ENCODE measurements at places on chromosomes 1 and 21.

DNA sequence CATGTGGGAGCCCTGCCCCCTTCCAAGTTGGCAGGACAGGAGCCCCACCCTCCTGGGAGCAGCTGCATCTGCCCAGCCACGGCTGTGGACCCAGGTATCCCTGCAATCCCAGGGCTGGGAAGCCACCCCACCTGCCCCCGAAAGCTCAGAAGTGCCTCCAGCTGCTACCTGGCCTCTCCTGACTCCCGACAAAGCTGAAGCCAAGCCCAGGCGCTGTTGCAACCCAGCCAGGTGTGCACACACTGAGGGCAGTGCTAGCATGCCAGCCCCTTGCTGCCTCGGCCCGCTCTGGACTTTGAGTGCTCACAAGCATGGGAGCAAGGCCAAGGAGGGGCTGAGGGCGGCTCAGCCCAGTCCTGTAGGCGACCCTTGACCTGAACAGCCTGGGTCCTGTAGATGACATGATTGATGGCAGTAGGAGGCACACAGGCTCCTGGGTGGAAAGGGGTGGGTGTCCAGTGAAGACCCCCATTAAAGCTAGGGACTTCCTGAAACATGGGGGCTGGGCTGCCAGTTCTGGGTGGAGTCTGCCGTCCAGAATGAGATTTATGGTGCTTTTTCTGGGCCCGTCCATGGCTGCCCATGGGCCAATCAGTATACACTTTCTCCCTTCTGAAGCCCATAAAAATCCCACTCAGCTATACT is 2.8 kb upstream of the SSU72 start:
- DNase-seq = no peak

DNA sequence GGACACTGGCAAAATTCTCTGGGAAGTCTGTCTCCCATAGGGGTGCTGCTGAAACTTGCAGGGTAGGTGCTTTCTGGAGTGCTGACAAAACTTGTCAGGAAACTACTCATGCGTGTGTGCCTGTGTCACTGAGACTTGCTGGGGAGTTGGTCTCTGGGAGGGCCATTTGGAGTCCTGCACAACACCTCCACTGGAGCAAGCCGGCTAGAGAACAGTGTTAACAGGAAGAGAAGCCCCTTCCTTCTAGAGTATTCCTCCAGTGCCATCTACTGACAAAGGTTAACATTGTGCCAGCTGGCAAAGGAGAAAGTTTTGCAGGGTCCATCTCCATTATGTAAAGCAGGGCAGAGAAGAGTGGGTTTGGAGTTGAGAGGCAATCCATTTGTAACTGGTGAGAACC is 30.0 kb downstream of the ZMYM4 start:
- DNase-seq = no peak

GRCh38 chr1:63886340-63886739 is 112.5 kb downstream of the ROR1 start:
- no peak for DNase-seq

GRCh38 chr1:18951818-18952391 is 4.6 kb downstream of the IFFO2 start:
- DNase-seq = no peak

GRCh38 chr1:76881762-76882161 is 14.5 kb downstream of the ST6GALNAC5 start:
- DNase-seq = no peak

GRCh38 chr1:19370453-19371170 is 58.5 kb downstream of the SLC66A1 start:
- DNase-seq = no peak

GRCh38 chr21:29074007-29074376 is 544 bp upstream of the CCT8 start:
- no peak for DNase-seq

GRCh38 chr1:229599218-229599954 is 26.5 kb downstream of the TAF5L start:
- no peak for DNase-seq

DNA sequence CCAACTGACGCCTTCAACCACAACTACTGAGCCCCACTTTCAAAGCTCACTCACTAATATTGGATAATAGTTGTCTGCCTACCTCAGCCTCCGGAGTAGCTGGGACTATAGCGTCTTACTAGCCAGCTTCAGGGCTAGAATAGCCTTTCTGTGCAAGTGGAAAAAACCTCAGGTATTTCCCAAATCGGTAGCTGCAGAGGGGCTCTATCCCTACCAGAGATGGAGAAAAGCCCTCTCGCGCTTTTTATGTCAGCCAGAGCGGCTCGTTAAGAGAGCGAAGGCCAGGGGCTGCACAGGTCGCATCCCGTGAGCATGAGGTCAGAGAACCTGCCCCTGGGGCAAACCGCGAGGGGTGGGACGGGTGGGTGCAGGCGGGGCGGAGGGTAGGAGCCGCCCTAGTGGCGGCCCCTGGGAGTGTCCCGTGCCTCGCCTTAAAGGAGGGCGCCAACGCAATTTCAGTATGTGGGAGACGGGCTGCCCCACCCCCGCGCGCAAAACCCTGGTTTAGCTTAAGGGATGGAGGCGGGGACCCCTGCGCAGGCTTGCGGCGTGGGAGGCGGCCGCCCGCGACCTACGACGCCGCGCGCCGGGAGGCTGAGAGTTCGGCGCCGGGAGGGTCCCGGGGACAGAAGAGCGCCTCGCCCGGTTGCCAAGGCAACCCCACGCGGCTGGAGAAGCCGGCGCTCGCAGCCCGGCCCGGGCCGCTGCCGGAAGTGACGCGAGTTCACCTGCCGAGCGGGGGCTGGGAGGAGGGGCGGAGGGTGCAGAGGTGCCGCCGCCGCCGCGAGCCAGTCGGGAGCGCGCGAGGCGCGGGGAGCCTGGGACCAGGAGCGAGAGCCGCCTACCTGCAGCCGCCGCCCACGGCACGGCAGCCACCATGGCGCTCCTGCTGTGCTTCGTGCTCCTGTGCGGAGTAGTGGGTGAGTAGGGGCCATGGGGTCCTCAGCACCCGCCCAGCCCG is at the start of gene CXADR:
TSS of gene CXADR (plus strand) at position 791 of the 961 bp plus-strand sequence. CDS start at position 878, 87 bp downstream.
- DNase-seq = no peak

DNA sequence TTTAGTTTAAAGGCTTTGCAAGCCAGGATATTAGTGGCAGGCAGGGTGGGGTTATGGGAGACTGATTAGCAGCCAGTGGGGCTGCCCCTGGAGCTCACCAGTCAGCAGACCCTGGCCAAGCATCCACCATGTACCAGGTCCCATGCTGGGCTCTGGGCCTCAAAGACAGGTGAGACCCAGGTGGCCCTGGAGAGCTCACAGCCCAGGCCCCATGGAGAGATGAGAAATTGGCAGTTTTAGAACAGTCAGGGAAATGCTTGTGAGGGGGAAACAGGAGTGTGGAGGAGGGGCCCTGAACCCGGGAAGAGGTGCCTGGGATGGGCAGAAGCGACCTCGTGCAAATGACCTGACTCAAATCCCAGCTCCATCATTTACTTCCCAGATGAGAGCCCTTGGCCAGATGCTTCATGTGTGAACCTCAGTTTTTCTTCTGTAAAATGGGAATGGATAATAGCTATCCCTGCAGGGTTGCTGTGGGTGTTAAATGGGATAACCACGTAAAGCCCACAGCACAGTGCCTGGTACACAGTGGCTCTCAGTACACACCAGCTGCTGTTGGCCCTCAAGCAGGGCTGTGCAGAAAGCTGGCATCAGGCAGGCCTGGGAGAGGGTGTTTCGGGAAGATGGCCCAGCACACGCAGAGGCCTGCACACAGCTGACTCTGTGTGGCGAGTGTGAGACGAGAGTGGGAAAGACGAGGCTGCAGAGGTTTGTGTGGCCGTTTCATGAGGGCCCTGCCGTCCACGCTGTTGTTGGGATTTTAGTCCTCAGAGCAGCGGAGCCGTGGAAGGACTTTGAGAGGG is 518.5 kb downstream of the PTPRU start:
- no peak for DNase-seq

DNA sequence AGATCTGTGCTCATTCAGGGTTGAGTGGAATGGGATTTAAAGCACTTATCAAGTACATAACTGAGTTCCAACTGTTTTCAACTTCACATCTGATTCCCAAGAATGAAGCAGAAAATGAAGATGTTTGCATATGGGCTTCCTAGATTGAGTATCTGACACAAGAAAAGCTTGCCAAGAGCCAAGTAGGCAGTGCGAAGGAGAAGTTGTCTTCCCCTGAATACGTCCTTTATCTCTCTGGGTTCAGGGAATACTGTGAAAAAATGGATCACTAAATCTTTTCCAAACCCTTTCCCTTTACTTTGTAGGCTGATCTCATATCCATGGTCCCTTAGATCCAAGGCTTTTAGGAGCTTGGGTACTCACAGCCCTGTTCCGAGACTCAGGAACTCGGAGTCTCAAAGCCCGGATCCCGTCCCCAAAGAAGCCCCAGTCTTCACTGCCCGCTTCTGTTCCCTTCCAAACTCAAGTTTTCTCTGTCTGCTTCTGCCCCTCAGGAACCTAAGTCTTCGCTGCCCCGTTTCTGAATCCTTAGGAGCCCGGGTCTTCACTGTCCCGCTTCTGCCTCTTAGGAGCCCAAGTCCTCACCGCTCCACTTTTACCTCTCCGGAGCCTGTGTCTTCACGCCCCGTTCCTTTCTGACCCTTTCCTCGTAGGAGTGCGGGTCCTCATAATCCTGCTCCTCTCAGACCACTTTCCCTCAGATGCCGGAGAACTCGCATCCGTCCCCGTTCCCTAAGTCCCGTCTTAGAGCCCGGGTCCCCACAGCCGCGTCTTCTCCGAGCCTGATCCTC is 616 bp downstream of the TAF12 start:
- DNase-seq = no peak

DNA sequence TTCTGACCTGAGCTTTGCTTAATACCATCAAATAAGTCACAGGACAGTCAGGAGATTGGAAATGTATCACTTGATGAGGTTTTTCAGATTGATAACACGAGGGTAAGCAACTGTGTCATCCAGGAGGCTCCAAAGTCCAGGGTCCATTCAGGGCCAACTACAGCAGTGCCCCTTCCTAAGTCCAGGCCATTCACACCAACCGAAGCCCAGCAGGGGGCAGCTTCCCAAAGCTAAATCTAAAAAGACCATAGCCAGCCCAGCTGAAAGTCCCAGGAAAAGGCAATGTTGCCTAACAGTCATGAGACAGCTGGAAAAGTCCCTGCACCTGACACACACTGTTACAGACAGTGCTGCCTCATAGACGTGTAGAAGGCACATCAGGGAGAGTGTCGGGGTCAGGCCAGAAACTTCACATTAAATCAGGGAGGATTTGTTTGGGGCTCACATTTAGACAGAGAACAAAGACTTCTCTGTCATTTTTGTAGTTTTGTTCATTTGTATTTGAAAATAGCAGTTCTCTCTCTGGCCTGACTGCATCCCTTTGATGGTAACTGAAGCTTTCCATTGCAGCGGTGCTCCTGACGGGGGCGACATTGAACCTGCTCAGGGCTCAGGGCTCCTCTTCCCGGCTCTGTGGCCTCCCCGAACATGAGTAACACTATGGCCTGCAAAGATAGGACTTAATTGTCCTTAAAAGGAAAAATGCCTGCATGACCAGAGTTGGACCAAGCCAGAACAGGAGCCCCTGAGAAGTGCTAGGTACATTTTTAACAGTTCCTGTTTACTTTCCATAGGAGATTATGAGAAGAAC is 200.4 kb downstream of the NRIP1 start:
- peak; percentile 43 for DNase-seq

- no peak for DNase-seq
Observed at GRCh38 chr1:169109561-169110134, 3.2 kb downstream of the ATP1B1 start.

DNA sequence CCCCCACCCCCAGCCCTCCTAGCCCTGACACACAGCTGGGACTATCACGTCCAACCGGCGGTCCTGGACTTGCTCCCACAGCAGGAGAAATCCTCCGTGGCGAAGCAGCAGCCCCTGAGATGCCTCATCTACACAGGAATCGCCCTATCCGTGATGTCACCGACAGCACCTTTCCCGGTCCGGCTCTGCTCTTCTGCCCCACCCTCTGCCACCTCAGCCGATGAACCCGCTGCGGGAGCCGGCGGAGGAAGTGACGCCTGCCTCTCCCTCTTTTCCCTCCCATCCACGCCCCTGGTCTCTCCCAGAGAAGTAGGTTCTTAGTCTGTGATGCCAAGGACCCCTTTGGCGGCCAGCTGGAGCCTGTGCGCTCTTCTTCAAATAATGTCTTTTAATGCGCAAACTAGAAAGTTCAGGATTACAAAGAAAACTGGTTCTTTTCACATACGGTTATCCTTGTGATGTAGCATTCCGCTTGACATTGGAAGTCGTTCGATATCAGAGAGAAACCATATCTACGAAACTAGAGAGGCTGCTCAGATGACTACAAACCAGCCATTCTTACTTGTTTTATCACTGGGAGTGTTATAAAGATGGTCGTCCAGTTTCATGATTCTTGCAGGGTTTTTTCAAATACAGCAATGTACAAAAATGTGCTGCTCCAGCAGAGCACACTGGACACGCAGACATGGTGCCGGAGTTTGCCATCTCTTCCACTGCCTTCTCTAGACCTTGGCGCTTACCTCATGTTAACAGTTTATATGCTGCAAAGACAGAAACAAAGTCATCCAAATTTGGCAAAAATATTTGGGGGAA is 120.3 kb downstream of the PPIAL4G start:
- no peak for DNase-seq

DNA sequence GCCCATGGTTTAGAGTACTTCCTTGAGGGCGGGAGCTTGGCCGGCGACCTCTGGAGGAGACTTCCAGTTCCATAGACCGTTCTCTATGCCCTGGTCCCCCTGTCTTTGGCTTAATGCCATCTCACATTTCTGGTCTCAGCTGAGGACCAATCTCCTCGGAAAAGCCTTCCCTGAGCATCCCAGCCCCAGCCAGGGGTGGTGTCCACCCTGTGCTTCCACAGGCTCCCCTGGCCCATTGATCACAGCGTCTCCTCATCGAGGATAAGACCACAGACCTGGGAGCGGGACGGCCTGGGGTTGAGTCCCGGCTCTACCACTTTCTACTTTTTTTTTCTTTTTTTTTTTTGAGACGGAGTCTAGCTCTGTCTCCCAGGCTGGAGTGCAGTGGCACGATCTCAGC is 14.5 kb downstream of the WNT4 start:
- no peak for DNase-seq

GRCh38 chr1:200588698-200589097 is 31.9 kb downstream of the KIF14 start:
- no peak for DNase-seq

DNA sequence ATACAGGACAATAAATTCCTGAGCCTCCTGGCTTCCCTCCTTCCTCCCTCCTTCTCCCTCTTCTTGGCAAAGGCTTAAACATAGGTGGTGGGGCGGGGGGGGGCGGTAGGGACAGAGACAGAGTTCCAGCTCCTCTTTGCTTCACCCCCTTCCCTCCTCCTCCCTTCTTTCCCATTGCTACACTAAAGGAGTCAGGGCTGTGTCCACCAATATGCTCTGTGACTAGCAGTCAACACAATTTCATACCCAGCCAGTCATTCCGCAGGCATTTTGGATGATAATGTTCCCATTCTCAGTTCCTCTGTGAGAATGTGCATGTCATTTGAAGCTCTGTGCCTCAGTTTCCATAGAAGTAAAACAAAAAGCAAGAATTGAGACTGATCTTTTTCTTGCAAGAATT is 1.7 kb downstream of the LMOD1 start:
- DNase-seq = no peak

DNA sequence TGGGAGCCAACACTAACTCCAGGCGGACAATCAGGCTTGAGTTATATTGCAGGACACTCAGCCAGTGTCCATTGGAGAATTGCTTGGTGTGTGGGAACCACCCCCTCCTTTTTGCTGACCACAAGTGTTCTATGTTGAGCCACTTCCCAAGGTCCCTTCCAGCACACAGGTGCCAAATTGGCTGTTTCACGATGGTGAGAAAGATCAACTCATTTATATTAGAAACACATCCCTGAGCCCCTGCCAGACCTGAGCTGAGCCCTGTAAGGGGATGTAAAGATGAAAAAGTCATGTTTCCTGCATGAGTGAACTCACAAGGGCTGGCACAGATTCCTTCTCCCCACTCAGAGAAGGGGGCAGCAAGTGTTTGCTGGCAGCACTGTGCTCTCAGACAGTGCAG is 96.5 kb downstream of the KCNN3 start:
- no peak for DNase-seq

All from skeletal muscle cell (primary cell).